Right hindlimb (tissue), 1 donor: ENCODE measurements at places on chromosomes 2 and 18.

- no peak for DNase-seq
Observed at GRCh38 chr2:26847307-26847654, 651 bp upstream of the DPYSL5 start.

- no peak for DNase-seq
Observed at GRCh38 chr2:100592226-100592625, 29.4 kb downstream of the PDCL3 start.

- no peak for DNase-seq
Observed at GRCh38 chr18:58049000-58049688, 5.1 kb downstream of the NEDD4L start.

DNA sequence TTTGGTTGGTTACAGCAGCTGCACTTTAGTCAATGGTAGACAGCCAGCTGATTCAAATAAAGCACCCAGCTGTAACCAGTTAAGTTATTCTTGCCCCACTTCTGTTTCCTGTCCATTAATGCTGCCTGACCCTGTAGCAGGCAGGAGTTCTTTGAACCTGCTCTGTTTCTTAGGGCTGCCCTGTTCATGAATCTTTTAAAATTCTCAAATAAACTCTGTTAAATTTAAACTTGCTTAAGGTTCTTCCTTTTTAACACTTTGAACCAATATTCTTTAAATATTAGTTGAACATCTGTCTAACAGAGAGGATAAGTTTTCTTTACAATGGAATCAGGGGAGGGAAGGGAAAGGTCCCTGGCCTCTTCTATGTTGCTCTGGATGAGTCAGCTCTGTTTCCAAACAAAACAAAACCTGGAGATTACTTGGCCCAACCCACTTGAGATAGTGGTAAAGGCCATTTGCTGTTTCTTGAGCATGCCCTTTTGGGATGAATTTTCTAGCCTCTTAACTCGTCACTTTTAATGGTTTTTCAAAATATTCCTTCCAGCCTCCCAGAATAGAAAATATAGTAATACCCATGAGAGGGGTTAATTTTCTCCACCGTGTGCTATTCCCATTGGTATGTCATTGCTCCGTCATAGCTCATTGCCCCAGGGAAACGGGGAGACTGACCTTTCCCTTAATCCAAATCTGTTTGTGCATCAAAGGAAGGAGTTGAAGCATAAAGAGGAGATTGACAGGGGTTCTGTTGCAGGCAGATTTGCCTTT, 112.1 kb upstream of the FHL2 start:
- DNase-seq, result no peak

DNA sequence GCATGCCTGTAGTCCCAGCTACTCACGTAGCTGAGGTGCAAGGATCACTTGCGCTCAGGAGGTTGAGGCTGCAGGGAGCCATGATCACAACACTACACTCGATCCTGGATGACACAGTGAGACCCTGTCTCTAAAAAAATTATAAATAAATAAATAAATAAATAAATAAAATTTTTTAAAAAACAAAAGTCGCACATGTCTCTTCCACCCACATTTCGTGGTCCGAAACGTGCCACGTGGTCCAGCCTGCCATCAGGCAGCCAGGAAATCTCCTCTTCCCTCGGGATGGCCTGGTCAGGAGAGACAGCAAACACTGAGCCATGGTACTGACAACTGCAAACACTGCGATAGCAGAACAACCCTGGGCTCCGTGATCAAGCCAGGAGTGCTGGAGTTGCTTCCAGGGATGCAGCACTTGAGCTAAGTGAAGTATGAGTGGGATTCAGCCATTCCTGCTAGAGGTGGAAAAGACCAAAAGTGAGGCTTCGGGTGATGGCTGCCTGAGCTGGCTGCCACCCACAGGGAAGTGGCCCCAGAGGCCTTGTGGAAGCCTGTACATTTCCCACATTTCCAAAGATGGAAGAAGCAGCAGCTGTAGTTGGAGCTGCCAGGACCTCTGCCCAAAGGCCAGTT, 193.1 kb downstream of the SMAD2 start:
- DNase-seq, result no peak

- DNase-seq, result no peak
Observed at GRCh38 chr18:10235661-10235952, 218.8 kb upstream of the APCDD1 start.

GRCh38 chr2:33104726-33105125, 158.0 kb downstream of the LTBP1 start:
- no peak for DNase-seq

DNA sequence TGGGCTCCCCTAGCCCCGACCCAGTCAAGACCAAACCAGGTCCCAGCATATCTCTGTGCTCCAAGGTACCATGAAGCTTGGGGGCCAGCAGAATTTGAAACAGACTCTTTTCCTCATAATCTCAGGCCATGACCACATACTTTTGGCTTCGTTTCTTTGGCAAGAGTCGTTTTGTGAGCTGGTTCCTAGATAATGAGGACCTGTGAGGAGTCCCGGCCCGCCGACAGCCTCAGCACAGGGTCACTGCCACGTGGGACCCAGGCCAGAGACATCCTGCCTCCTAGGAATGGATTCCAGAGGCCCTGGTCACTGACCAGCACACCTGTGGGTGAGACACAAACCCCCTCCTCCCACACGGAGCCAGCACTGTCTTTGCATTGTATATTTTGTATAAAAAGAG, 73.5 kb downstream of the VAPA start:
- no peak for DNase-seq

DNA sequence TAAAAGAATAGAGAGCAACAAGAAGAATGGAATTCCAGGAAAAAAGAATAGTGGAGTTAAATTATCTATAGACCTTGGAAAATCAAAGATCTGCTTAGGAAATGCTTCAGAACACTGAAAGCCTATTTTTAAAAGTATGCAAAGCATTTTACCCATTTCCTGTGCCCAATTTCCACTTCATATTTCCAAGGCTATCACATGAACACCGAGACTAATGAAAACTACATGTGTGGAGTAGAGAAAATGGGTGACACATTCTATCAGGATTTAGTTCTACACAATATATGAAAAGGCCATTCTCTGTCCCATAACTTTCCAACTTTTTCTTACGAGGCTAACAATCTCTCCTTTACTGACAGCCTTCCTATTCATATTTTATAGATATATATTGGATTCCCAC, 279.4 kb downstream of the CCDC178 start:
- DNase-seq, result no peak

- no peak for DNase-seq
Observed at GRCh38 chr2:161425728-161426454, 9.8 kb downstream of the TBR1 start.

DNA sequence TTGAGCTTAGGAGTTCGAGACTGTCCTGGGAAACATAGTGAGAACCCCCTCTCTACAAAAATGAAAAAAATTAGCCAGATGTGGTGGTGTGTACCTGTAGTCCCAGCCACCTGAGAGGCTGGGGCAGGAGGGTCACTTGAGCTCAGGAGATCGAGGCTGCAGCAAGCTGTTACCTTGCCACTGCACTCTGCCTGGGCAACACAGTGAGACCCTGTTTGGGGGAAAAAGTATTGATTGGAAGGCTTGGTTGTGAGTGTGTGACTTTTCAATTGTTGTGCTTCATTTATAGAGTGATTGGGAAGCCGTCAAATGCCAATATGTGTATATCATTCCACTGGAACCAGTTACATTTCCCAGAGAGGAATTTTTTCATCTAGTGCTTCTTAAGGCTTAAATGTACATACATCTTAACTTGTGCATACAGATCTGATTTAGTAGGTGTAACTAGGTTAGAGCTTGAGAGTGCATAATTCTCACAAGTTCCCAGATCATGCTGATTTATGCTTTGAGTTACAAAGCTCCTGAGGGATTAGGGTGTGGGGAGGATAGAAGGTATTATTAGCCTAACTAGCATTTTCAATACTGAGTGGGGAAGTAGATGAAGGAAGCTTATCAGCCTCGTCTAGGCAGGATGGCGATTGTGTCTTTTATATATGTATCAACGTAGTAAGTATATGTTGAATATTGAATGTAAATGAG, 15.3 kb downstream of the WDR43 start:
- DNase-seq, result no peak

GRCh38 chr2:9199716-9200632, 6.6 kb upstream of the ASAP2 start:
- no peak for DNase-seq

GRCh38 chr18:46276748-46277147, 172.6 kb downstream of the HAUS1 start:
- no peak for DNase-seq

DNA sequence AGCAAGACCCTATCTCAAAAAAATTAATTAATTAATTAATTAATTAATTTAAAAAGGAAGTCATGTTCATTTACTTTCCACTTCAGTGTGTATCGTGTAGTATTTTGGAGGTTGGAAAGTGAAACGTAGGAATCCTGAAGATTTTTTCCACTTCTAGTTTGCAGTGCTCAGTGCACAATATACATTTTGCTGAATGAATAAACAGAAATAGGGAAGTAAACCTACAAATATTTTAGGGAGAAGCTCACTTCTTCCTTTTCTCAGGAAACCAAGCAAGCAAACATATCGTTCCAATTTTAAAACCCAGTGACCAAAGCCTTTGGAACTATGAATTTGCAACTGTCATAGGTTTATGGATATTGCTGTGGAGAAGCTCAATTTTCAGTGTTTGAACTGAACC, 27.8 kb downstream of the SLC14A1 start:
- no peak for DNase-seq
